ENCODE measurements at places on chromosomes 3 and 15.

DNA sequence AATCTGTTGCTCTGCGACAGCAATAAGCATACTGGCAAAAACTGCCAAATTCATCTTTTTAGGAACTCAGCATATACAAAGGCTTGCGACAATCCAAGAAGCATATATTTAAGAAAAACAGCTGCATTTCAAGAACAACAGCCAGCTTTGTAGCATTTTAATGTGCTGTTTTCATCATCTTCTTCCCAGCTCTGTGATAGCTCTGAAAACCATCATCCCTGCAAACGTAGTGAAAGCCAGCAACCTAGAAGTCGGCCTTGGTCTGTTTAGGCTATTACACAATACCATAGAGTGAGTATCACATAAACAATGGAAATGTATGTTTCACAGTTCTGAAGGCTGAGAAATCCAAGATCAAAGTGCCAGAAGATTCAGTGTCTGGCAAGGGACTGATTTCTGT, 187.5 kb downstream of the NAALADL2 start:
- no peak for DNase-seq

GRCh38 chr3:120145542-120146285, 51.5 kb upstream of the GSK3B start:
- no peak for DNase-seq

- no peak for DNase-seq
Measured at GRCh38 chr3:52237657-52238172, 1.2 kb downstream of the TWF2 start.

- no peak for DNase-seq
Measured at GRCh38 chr15:95929232-95929846, 401.2 kb upstream of the NR2F2 start.

- no peak for DNase-seq
Measured at GRCh38 chr3:123841476-123842238, 42.5 kb downstream of the MYLK start.

DNA sequence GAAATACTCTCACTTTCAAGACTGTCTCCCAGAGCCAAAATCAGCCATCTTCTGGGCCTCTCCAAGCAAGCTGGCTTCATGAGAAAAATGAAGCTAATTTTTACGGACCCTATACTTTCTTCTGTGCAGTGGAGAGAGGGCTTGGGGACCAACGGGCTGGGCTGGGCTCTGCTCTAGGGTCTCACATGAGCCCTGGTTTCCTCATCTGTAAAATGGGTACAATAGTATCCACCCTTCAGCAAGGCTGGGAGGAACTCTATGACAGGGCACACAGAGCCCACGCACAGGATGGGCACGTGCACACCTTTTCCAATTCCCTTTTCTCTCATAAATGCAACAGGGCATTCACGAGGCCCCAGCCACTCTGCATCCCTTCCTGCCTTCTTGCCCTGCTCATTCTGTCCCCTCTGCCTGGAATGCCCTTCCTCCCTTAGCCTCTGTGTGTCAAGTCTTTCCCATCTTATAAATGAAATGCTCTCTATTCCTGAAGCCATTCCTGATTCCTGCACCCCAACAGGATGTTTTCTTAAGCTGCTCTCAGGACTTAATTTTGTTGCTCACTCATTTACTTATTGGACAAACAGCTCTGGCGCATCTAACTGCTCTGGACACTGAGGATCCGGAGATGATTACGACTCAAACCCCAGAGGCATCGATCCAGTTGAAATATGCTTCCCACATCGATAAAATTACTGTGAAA, 32.9 kb upstream of the SEC13 start:
- no peak for DNase-seq

DNA sequence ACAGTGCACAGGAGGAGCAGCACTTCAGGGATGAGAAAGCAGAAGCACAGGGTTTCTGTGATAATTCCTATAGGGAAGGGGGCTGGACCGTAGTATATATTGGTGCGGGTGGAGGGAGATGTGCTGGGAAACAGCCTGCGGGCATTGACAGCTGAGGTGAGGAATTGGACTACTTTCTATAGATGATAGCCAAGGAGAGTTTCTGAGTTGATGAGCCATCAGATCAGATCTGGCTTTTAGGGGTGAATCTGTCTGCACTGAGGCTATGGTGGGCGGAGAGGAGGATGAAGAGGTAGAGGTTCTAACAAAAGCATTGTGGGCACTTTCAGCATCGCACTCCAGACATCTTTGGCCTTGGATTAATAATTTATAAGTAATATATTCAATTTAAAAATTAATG, 33.1 kb downstream of the SELENOT start:
- DNase-seq: no peak

GRCh38 chr3:144915202-144915601, 943.6 kb downstream of the DIPK2A start:
- DNase-seq: no peak

GRCh38 chr3:17091910-17092582, 207.3 kb downstream of the PLCL2 start:
- no peak for DNase-seq

DNA sequence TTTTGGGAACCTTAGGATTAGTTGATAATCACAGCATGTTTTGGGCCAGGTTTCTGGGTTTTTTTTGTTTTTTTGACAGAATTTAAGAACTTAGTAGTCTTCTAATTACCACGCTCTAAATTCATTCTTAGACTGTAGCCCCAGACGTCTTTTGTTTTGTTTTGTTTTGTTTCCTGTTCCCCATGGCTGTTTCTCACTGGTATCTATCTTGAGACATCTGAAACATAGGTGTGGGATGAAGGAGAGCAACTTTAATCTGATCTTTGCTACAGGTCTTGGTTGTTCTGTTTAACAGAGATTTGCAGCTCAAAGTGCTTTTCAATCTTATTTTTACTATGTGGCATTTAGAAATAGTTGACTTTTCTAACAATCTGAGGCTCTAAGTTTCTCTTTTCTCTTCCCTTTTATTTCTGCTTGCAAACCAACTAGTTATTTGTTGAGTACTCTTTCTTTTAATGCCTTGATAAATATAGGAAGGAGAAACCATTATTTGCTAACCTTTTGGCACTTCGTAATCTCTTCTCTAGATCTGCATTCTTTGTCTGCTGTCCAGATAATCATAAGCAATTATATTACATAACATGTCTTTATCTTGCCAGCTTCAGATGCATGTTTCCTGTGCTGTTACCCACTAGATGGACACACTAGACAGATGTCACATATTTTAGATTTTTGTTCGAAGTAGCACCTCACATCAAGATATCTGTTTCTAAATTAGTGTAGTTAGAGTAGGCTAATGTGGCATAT, 40.9 kb downstream of the FBXL2 start:
- no peak for DNase-seq

DNA sequence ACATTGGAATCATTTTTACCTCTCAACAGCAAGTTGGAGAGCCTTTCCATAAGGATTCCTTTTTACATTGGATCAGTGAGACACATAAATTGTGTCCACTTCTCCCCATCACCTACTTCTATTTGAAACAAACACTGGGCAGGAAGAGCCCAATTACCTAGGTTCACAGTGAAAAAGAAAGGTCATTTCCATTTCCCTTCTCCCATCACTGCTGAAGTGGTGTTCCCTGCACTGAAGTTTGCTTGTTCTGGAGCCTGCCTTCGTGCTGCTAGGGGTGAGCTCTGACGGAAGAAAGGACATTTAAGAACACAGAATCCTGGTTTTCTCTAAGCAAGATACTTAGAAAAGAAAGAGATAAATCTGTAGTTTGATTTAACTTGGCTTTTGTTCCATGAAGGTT, 123.8 kb upstream of the ZBTB20 start:
- no peak for DNase-seq

DNA sequence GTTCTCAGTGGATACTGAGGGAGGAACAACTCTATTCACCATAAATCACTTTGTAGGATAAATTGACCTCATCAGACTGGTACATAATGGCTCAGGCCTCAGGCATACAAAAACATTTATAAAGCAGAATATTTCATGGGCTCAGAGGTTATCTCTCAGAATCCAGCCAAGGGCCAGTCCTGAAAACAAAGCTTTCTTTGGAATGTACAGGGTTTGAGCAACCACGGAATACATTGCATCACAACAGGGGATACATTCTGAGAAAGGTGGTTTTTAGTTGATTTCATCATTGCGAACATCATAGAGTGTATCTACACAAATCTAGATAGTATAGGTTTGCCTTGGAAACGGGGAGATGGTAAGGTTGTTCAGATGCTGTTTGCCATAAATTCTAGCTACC, 33.4 kb upstream of the CTDSPL2 start:
- DNase-seq: no peak

GRCh38 chr3:64363842-64364241, 138.6 kb upstream of the PRICKLE2 start:
- DNase-seq: no peak

DNA sequence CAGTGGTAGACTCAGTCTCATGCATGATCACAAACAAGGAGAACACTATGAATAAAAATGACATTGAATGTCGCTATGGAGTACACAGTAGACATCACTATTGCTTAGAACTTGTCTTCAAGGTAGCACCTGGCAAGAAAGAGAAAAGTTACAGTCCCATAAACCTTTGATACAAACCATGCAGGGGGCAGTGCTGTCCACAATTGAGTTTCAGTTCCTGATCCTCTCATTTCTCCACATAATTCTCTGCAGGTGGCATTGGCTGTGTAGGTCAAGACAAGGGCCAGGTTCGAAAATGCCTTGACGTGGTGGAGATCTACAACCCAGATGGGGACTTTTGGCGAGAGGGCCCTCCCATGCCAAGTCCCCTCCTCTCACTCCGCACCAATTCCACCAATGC, 47.9 kb downstream of the KBTBD12 start:
- no peak for DNase-seq

DNA sequence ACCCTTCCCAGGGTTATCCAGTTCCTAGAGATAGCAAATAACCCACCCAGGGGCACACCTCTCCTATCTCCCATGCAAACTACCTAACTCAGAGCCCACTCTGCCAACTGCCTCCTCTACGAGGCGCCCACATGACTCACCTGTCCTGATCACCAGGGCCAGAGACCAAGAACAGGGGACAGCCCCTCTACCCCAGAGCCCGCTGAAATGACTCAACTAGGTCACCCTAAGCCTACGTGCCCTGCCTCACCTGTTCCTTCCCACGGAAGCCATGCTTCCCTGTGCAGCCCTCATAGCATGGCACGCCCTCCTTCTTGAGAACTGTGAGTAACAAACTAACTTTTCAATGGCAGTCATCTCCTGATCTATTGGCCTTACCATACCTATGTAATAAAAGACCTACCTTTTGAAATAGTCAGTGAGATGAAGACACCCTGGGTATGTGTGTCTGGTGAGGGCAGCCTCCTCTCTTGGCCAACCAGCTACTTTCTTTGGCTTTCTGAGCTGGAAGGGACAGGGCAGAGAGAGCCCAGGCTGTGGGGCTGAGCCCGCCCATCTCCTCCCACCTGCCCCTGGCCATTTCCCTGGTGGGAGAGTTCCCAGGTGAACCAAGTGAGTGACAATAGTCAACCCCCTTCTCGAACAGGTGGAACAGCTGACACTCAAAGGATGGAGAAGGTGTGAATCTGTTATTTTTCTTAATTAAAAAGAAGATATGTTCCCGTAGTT, 25.5 kb upstream of the PRR23E start:
- DNase-seq: no peak

- peak; percentile 51 for DNase-seq
Measured at GRCh38 chr15:73265536-73266153, 103.1 kb downstream of the HCN4 start.

GRCh38 chr3:186004671-186005070, 66.9 kb upstream of the TRA2B start:
- DNase-seq: no peak

GRCh38 chr3:171673951-171674350, 136.3 kb downstream of the PLD1 start:
- DNase-seq: no peak

GRCh38 chr15:26561130-26561529, 211.7 kb downstream of the GABRB3 start:
- DNase-seq: no peak

Data from CD4-positive, alpha-beta T cell treated with Interleukin-4 for 1 hour (primary cell).